GOT3 (cell line): ENCODE measurements at places on chromosomes 2 and 18.

GRCh38 chr2:46540496-46541331 lies 61.3 kb downstream of the TMEM247 start:
- DNase-seq = no peak

DNA sequence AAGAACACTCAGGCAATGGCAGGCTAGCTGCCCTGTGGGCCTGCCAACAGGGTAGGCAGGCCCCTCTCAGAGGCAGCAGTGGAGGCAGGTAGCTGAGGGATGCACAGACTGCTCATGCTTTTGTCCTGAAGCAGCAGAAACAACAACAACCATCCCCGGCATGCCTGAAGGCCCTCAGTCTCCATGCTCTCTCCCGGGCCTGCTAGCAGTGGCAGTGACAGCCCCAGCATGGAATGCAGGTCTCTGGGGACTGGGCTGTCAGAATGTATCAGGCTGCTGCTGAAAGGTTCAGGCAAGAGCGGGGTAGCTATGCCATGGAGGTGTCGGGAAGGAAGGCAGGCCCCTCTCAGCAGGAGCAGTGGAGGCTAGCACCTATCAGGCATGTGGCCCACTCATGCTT lies 209.8 kb downstream of the KCNJ3 start:
- DNase-seq = no peak

DNA sequence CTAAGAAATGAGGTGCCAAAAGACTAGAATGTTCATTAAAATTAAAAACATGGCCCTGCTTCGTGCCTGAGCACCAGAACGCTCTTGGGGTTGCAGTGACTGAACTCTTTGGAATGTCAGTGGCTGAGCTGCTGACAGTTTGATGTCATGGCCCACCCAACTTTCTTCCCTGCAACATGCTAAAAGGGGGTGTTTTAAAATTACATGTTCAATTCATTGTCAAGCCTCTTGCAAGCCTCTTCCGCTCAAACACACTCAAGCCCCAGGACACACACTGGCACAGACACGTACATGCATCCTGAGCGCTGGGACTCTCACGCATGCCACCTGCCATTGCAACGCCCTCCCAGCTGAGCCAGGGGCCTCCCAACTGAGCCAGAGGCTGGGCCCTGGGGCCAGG lies 12.6 kb downstream of the RUFY4 start:
- no peak for DNase-seq

DNA sequence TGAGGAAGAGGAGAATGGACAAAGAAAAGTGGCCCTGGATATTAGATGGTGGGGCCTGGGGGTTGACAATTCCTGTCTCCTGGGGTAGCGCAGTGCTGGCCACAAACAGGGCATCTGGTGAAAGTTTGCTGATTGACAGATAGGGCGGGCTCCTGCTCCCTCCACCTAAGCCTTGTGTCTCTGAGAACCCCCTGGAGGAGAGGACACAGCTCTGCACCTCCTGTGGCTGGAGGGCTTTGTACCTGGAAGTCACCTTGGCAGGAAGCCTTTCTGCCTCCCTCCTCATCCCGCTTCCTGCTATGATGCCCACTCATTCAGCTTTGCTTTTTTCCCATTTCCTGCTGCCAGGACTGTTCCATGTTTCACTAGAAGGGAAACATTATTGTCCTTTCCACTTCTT lies 72.4 kb downstream of the RHOB start:
- no peak for DNase-seq

DNA sequence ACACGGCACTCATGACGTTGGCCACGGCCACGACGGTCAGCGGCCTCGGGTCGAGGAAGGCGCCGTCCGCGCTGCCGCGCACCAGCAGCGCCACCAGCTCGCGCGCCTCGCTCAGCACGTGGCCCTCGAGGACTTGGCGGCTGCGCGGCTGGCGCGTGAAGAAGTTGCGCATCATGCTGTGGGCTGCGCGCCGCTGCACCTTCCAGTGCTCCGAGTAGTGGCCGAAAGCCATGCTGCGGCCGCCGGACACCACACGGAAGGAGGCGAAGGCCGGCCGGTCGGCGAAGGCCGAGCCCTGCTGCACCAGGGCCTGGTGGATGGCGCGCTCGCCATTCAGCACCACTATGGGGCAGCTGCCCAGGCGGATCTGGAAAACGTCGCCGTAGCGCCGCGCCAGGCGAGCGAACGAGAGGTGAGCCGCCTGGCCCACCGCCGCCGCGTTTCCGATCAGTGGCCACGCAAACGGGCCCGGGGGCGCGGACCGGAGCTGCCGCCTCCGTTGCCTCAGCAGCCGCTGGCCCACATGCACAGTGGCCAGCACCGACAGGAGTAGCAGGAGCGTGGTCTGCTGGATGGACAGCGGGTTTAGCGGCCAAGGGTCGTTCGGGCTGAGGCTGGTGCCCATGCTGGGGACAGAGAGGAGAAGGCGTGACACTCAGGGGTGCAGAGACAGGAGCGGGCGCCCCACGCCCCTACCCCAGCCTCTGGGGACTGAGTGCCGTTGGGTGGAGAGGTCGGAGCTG lies 1.0 kb downstream of the CYP1B1 start:
- DNase-seq = no peak

DNA sequence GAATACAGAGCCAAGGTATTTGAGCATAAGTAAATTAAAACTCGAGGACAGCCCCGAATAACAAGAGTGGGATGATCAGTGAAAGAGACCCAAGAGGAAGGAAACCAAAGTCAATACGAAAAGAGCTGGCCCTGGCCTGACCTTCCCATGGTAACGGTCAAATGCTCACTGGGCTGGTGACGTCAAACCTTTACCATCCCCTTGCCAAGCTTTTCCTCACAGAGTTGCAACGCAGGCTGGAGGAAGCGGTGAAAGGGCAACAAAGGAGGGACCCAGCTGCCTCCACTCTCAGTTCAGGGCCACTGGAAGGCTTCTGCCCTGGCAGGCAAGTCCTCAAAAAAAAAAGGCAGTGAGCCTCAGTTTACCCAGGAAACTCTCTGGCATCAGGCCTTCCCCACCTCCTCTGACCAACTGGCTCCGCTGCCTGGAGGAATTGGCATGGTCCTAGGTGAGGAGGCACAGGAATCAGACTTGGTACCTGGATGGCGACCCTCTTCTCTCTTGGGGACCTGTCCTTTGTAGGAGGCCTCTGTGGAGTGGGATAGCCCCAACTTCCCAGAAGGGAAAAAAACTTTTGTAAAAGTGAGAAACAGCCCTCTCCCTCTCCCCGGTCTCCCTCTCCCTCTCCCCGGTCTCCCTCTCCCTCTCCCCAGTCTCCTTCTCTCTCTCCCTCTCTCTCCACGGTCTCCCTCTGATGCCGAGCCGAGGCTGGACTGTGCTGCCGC lies 212.4 kb downstream of the ANAPC1 start:
- no peak for DNase-seq
